GM12878 (cell line): ENCODE measurements at places on chromosomes 4 and X.

- no peak overlapping the region for H3K4me3 ChIP-seq
- peaks cover 12% of the 10 kb centered on the region for H3K36me3 ChIP-seq
- DNase-seq = no peak
- no peak overlapping the region for H3K27ac ChIP-seq
Observed at GRCh38 chr4:184802697-184803015, 23.1 kb downstream of the ACSL1 start.

- H3K27me3 ChIP-seq = no peaks in the 10 kb centered on the region
- H3K27ac ChIP-seq = no peak overlapping the region
- no peak overlapping the region for H3K4me3 ChIP-seq
- no peaks in the 10 kb centered on the region for H3K36me3 ChIP-seq
Observed at GRCh38 chrX:97431281-97431680, 547.6 kb downstream of the RPA4 start.

GRCh38 chr4:99383399-99383798 is 30.9 kb upstream of the ADH1C start:
- no peaks in the 10 kb centered on the region for H3K4me1 ChIP-seq
- no peaks in the 10 kb centered on the region for H3K36me3 ChIP-seq
- H3K27ac ChIP-seq = no peak overlapping the region
- no peak overlapping the region for H3K4me3 ChIP-seq
- no peak for DNase-seq

DNA sequence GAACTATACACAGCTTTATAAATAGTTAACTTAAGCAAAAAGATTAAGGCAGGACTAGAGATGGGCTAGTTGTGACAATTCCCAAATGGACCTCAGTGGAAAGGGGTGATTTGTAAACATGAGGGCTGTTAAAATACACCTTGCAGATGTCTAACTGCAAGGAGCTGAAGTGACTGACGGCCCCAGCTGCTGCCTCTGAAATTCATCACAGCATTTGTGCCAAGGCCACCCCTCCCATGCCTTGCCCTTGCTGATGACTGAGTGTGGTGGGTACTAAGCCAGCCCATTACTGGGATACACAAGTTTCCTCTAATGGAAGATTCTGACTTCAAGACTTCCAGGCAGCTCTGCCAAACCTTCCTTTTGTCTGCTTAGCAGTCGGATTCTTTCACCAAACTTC is 23.7 kb upstream of the EGFL6 start:
- no peak overlapping the region for H3K27ac ChIP-seq
- DNase-seq = no peak
- no peaks in the 10 kb centered on the region; the same call in 1 of the 2 replicates for H3K27me3 ChIP-seq
- H3K36me3 ChIP-seq = no peaks in the 10 kb centered on the region

DNA sequence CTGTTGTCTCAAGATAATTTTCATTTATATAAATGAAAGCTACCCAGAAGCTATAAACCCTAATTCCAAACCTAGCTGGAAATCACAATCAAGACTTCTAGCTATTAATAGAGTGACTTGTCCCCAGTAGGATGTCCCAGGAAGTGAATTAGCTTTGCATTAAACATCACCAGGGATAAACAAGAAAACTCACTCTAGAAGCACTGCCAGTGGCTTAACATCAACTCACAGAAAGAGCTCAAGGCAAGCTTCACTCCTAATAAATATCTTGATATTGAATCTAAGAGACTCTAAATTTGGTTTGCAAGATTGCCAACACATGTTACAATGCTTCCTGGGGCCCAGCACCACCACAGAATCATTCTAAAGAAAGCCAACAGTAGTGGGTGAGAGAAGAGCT is 468.7 kb upstream of the FAM241A start:
- no peak overlapping the region for H3K27ac ChIP-seq
- H3K36me3 ChIP-seq = no peaks in the 10 kb centered on the region
- no peak for DNase-seq
- H3K4me1 ChIP-seq = no peaks in the 10 kb centered on the region
- H3K4me3 ChIP-seq = no peak overlapping the region
- H3K27me3 ChIP-seq = no peaks in the 10 kb centered on the region

DNA sequence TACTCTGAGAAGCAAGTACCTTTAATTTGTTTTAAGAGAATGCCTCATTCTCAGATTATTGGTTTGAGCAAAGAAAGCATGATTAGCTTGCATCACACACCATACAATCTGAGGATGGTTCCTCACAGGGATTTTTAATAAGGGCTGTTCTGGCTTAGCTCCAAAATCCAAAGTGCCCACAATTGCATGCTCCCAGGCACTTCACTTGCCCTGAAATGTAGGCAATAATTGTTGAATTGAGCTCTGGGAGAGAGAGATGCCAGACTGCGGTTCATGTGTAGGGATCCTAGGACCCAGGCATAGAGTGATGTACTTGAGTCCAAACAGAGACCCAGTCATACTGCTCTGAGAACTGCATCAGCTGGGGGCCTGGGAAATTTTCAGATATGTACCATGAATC is 358.4 kb upstream of the CXorf51B start:
- no peak overlapping the region for H3K27ac ChIP-seq
- no peaks in the 10 kb centered on the region for H3K4me1 ChIP-seq
- no peaks in the 10 kb centered on the region for H3K36me3 ChIP-seq
- H3K4me3 ChIP-seq = no peak overlapping the region
- no peaks in the 10 kb centered on the region for H3K27me3 ChIP-seq

GRCh38 chr4:89322671-89323070 is 15.1 kb upstream of the GPRIN3 start:
- no peaks in the 10 kb centered on the region for H3K36me3 ChIP-seq
- H3K27me3 ChIP-seq = no peaks in the 10 kb centered on the region
- no peaks in the 10 kb centered on the region for H3K4me1 ChIP-seq
- H3K4me3 ChIP-seq = no peak overlapping the region
